ENCODE measurements at places on chromosomes 2 and 18. TPM values are rescaled to one million over a fixed set of nuclear protein-coding genes. Genes with fewer than 3 reads are reported as not detected.
A peak's percentile ranks its signal among the peaks of the same experiment; 100 is the strongest.

The TUBB8B gene
- 0.34 TPM for total RNA-seq

GRCh38 chr2:241813644-241814392 is 4.8 kb downstream of the NEU4 start:
- no peak for DNase-seq

The B3GNT7 gene
- total RNA-seq: 461 TPM

The SLC9A2 gene
- total RNA-seq: 75.2 TPM

DNA sequence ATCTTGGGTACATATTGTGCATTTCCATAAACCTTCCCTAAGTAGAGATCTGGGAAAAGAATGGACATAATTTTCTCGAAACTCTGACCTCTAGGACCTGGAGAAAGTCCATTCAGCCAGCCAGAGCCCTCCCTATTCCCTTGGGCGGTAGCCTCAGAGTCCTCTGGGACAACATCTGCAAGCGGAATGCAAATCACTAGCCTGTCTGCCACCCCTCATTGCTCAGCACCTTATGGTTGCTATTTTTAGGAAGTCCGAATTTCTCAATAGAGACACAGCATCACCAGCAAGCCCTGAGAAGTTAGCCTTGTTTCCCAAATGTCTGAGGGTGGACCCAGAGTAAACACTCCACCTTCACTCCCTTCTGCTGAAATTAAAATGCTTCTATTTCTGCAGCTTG is 17.6 kb upstream of the CD28 start:
- DNase-seq: no peak

DNA sequence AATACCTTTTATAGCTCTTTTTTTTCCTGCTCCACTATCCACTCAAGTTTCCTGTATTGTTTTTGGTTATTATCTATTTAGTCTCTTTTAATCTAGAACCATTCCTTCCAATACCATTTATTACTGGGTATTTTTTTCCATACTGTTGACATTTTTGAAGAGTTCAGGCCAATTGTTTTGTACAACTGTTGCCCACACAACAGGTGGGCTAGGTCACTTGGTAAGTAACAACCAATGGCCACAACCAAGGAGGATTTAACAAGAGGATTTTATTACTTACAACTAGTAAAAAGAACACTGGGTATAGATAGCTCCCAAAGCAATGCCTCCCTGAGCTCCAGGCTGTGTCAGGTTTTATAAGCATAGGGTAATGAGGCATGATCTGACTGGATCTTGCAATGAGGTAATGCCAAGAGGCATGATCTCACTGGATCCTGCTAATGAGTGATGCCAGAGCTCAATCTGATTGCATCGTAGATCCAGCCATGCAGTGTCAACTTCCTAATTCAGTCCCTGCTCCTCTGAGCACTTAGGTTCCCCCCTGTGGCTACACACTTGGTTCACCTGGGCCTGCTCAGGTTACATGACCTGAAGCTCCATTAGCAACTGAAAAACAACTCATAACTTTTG is 7.1 kb upstream of the CEP68 start:
- DNase-seq: no peak

- no peak for DNase-seq
Observed at GRCh38 chr2:47984041-47984440, 77.7 kb upstream of the FBXO11 start.

GRCh38 chr18:56910967-56911366 is 235.9 kb upstream of the BOD1L2 start:
- DNase-seq: no peak

GRCh38 chr2:118122594-118123281 is 34.5 kb downstream of the INSIG2 start:
- DNase-seq: no peak

GRCh38 chr2:171044416-171044815 is 115.4 kb downstream of the GORASP2 start:
- no peak for DNase-seq

The NR4A2 gene
- total RNA-seq: 3.4 TPM

GRCh38 chr2:39867268-39867667 is 88.2 kb upstream of the THUMPD2 start:
- no peak for DNase-seq

- no peak for DNase-seq
Observed at GRCh38 chr2:186379052-186379451, 107.0 kb upstream of the ZC3H15 start.

DNA sequence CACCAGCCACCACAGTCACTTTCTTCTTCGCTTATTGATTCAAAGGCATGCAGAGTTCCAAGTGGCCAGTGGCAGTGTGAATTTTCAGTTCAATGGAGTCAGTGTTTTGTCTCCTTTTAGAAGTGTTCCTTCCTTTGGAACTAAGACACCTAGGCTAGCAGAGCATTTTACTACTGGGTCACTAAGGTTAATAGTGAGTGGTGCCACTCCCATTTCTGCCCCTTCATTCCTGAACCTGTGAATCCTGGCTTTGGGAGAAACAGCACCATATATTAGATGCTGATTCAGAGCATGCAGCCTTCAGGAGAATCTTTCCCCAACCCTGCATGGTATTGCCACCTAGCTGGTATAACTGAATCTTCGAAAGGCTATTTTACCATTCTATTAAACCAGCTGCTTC is 312.7 kb downstream of the HRH4 start:
- DNase-seq: no peak

DNA sequence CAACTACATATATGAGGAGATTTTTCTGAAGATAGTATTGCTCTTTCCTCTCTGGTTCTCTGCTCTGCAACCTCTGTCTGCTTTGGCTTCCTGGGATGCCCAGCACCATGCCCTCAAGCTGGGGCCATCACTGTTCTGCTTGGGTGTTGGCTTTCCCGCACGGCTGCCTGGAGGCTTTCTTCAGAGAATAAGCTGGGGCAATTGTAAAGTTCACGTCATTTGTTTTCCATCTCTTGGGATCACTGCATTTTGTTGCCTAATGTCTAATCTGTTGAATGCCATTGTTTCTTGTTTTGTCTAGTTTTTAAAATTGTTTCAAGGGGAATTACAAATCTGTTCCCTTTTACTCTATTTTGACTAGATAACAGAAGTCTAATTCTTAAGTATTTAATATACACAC is 437.3 kb upstream of the NRP2 start:
- DNase-seq: no peak

- DNase-seq: no peak
Observed at GRCh38 chr2:136894007-136894634, 128.8 kb downstream of the THSD7B start.

DNA sequence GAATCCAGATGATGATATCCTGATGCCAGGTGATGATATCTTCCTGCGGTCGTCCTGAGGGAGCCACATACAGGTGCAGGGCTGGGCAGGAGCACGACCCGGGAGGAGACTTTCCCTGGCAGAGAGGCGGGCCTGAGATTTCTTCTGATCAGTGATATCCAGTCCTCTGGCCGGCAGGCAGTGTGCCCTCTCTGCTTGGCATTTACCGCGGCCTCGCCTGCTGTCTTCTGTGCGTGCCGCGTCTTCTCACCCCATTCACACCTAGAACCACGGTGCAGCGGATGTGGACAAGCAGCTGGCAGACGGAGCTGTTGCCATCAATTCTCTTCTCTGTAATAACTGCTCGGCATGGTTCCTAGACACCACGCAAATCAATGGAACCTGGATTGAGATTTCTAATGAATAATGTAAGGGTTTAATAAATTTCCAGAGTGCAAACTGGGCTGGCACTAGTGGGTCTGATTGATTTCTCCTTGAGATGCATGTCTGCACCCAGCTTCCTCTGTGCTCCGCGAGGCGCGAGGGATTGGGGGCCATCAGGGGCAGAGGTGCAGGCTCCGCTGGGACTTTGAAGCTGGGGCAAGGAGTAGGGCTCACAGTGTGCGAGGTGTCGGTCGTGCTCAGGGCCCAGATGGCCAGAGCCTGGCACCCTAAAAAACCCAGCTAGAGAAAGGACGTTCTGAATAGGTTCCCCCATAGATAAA is 208.9 kb upstream of the HDAC4 start:
- DNase-seq: no peak

- no peak for DNase-seq
Observed at GRCh38 chr2:140063356-140063755, 1283.2 kb upstream of the NXPH2 start.

DNA sequence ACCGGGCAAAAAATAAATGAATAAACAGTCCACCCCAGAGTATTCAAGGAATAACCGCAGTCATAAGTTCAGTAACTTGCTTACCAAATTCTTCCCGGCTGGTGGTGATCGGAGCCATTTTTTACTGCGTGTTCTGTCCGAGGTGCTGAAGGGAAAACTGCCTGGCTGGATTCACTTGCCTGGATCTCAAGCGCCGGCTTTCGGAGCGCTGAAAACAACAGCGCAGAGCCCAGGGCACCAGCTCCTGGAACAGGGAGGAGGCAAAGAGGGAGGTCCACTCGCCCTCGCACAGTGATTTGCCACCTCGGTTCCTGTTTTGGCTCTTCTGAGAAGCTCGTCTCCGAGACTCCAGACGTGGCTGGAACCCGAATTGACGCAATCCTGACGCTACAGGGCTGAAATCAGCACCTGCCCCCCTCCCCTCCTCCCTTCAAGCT is at the start of gene SYT4:
SYT4 (minus strand) TSS at position 327 of the 437 bp plus-strand sequence; CDS start at position 118, 209 bp downstream.
- no peak for DNase-seq

The IL36B gene
- total RNA-seq: not detected

DNA sequence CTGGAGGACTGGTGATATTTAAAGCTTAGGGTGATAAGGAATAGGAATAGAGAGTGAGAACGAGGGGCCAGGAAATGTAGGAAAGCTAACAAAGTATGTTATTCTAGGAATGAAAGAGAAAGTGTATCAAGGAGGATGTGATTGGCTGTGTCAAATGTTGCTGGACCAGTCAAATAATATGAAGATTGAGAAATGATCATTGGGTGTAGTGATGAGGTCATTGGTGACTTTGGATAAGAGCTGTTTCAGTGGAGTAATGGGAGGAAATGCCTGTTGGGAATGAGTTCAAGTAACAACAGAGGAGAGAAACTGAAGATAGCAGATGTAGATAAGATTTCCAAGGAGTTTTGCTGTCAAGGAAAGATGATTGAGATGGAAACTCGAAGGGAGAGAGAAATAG is 74.4 kb downstream of the UBE2E3 start:
- no peak for DNase-seq

- DNase-seq: no peak
Observed at GRCh38 chr2:223625652-223626051, 23.5 kb upstream of the SCG2 start.

DNA sequence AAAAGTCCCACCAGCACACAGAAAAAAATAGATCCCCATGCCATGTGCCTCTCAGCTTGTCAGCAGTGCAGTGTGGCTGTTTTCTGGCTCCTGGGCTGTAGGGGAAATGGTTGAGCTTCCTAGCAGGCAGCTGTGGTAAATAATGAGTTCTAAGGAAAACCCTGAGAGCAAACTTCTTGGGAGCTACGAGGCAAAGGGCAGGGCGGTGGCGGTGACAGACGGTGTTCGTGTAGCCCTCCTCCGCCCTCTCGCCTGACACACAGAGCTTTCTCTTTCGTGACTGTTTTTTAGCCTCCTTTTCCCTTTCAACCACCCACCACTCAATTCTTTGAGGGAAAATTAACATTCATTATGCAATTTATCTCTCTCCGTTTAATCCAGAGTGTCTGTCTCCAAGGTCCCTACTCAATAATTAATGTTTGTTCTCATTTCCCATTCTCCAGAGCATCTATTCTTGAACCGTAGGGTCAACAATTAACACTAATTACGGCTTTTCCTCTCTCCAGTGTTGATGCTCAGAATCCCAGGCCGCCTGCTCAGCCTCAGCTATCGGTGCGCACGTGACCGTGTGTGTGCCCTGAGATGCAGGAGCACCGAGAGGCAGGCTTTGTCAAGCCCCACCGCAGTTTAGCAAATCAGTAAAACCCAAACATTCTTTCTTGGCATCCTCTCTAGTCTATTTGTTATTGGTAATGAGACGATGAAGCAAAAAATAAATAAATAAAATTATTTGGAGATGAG is 50.1 kb downstream of the KIAA2012 start:
- DNase-seq: peak; percentile 24

DNA sequence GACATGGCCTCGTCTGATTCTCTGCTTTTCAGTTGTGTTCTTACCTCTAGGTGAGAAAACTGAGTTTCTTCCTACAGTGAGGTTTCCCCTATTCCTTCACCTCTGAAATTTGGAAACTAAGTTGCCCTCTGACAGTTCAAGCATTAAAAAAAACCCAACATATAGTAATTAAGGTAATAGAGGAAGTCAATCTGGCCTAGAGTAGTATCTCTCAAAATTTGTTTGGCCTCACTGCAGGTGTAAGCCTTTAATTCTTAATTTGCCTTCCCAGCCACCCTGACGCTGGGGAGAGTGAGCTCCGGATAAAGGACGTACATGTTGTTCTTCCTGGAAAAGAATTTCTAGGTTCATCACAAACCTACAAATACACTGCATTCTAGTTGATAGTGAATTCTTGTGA is 1.4 kb downstream of the CAD start:
- DNase-seq: no peak

GRCh38 chr18:50203801-50204604 is 9.1 kb upstream of the MYO5B start:
- DNase-seq: peak; percentile 65

GRCh38 chr18:52183107-52183506 is 156.9 kb upstream of the DCC start:
- DNase-seq: no peak

GRCh38 chr18:41828137-41828536 is 126.9 kb upstream of the PIK3C3 start:
- no peak for DNase-seq

The KIF1A gene
- total RNA-seq: 2.2 TPM

The PRSS56 gene
- not detected for total RNA-seq

GRCh38 chr18:21386523-21387240 is 144.7 kb downstream of the GREB1L start:
- no peak for DNase-seq

DNA sequence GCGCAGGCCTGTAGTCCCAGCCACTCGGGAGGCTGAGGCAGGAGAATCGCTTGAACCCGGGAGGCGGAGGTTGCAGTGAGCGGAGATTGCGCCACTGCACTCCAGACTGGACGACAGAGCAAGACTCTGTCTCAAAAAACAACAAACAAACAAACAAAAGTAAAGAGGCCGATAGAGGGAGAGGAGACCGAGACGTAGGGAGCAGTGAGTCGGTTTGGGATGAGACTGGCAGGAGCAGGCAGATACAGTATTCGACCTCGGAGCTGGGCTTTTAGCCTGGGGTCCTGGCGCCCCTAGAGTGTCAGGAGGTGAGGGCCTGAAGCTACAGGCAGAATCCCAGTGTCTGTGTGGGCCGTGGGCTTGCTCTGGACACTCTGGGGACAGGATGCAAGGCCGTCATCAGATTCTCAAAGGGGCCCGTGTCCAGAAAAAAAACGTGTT is 51.2 kb downstream of the SLC4A1AP start:
- no peak for DNase-seq

The MOCOS gene
- 5.6 TPM for total RNA-seq

Measured in left colon (tissue), 2 donors.